ENCODE measurements at places on chromosomes 3 and 15.
A peak's percentile ranks its signal among the peaks of the same experiment; 100 is the strongest.

- H3K27me3 ChIP-seq: no peaks in the 10 kb centered on the region
- no peak overlapping the region for H3K4me3 ChIP-seq
- H3K27ac ChIP-seq: no peak overlapping the region
Observed at GRCh38 chr15:81809543-81809942, 236.3 kb downstream of the MEX3B start.

- no peaks in the 10 kb centered on the region for H3K4me1 ChIP-seq
- H3K27me3 ChIP-seq: peaks cover 13% of the 10 kb centered on the region
- DNase-seq: no peak
- H3K27ac ChIP-seq: no peak overlapping the region
- no peak overlapping the region for H3K4me3 ChIP-seq
- H3K36me3 ChIP-seq: no peaks in the 10 kb centered on the region
Observed at GRCh38 chr15:93312891-93313486, 224.0 kb upstream of the RGMA start.

DNA sequence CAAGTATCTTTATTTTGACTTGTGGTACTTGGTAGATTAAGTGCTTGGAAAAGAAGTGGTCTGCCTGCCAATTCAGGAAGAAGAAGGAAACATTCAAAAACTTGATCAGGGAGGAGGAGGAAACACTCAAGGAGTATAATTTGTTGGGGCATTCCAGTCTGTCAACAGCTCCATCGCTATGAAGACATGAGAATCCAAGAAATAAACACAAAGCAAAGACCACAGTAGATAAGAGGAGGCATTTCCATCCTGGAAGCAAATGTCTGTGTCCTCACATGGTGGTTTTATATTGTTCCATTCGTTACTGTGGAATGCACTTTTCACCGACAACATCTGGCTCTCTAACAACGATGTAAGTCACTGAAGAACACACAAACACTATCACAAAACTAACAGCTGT is 176.1 kb upstream of the FRMD4B start:
- H3K27ac ChIP-seq: no peak overlapping the region
- no peak for DNase-seq
- H3K4me3 ChIP-seq: no peak overlapping the region
- peaks cover 9% of the 10 kb centered on the region for H3K4me1 ChIP-seq
- peaks cover 2% of the 10 kb centered on the region for H3K27me3 ChIP-seq

GRCh38 chr3:36591959-36592358 is 172.4 kb downstream of the DCLK3 start:
- H3K27me3 ChIP-seq: peaks cover 15% of the 10 kb centered on the region
- peaks cover 2% of the 10 kb centered on the region for H3K36me3 ChIP-seq
- H3K4me1 ChIP-seq: no peaks in the 10 kb centered on the region
- no peak overlapping the region for H3K27ac ChIP-seq

DNA sequence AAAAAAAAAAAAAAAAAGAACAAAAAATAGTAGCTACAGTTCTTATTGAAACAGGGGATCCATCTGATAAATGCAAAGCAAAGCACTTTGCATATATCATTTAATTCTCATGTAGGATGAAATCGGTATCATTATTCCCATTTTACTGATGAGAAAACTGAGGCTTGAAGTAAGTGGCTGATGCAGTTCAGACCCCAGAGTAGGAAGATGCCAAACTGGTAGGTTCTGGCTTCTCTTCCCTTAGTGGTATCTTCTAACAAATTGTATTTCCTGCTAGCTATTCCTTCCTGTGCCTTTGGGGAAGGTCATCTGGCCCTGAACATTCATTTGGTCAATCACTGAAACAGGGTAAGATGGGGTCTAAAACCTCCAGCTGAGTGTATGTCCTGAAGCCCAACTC is 21.9 kb downstream of the PIF1 start:
- peaks cover 2% of the 10 kb centered on the region for H3K36me3 ChIP-seq
- DNase-seq: no peak
- no peak overlapping the region for H3K27ac ChIP-seq
- peaks cover 2% of the 10 kb centered on the region for H3K27me3 ChIP-seq
- H3K4me1 ChIP-seq: no peaks in the 10 kb centered on the region

DNA sequence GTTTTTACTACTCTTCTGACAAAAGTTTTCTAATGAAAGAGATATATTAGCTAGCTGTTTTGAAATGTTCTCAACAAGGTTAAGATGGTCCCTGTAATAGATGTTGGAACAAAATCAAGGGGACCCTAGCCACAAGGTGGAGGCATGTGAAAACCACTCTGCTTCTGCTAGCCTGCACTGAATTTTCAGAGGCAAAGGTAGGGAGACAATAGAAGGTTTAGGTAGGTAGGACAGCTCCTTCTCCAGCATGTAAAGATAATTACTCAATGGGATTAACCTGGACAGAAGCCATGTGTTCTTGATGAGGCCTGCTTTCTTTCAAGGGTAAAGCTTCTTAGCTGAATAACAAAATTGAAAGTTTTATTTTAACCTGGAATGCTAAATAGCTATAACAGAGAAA is 333.5 kb downstream of the LSAMP start:
- no peak for DNase-seq
- no peaks in the 10 kb centered on the region for H3K36me3 ChIP-seq
- H3K4me1 ChIP-seq: peaks cover 13% of the 10 kb centered on the region
- H3K27ac ChIP-seq: no peak overlapping the region

GRCh38 chr3:184337399-184337714 is at the start of gene FAM131A:
FAM131A (plus strand) TSS chr3:184337600; CDS start chr3:184337631, 31 bp downstream.
- peaks cover 50% of the 10 kb centered on the region for H3K4me1 ChIP-seq
- peak within 1 kb of the TSS; percentile 91 for H3K27ac ChIP-seq
- H3K36me3 ChIP-seq: peaks cover 24% of the 10 kb centered on the region
- peak within 1 kb of the TSS; percentile 80 for H3K4me3 ChIP-seq
- no peak for DNase-seq
- no peaks in the 10 kb centered on the region for H3K27me3 ChIP-seq

GRCh38 chr3:29370476-29371420 is 89.9 kb downstream of the RBMS3 start:
- no peak for DNase-seq
- peaks cover 2% of the 10 kb centered on the region for H3K36me3 ChIP-seq
- H3K27ac ChIP-seq: peak overlapping the region; percentile 43
- no peak overlapping the region for H3K4me3 ChIP-seq
- H3K4me1 ChIP-seq: peaks cover 64% of the 10 kb centered on the region

DNA sequence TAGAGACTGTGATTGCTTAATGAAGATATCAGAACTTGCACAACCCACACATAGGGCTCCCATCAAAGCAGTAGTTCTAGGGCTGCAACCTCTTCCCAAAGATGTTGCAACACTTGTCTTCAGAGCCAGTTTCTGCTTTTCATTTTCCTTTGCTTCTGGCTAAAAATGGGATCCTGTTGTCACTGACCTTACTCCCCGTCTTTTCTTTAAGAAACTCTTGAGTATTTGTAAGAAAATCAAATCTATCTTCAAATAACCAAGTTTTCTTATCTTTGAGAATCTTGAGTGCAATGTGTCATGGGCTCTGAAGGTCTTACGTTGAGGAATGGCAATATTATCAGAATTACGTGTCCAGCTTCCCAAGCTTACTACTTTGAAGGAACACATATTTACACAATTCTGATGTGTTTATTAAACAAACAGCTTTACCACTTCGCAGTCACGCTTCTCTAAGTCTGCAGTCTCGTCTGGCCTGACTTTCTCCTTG is 24.1 kb downstream of the CACNA1D start:
- no peak overlapping the region for H3K27ac ChIP-seq
- H3K4me3 ChIP-seq: no peak overlapping the region
- no peaks in the 10 kb centered on the region for H3K36me3 ChIP-seq
- peaks cover 9% of the 10 kb centered on the region for H3K27me3 ChIP-seq
- no peak for DNase-seq

GRCh38 chr15:76935620-76936019 is 4.1 kb downstream of the RCN2 start:
- no peak overlapping the region for H3K27ac ChIP-seq
- no peak for DNase-seq
- H3K27me3 ChIP-seq: no peaks in the 10 kb centered on the region
- peaks cover 9% of the 10 kb centered on the region for H3K36me3 ChIP-seq

GRCh38 chr15:89776274-89777072 is at the start of gene MESP2:
MESP2 (plus strand) TSS chr15:89776332; CDS start chr15:89776358, 26 bp downstream.
- H3K27me3 ChIP-seq: no peaks in the 10 kb centered on the region
- peak within 1 kb of the TSS; percentile 22 for H3K27ac ChIP-seq
- no peaks in the 10 kb centered on the region for H3K36me3 ChIP-seq
- H3K4me3 ChIP-seq: peak within 1 kb of the TSS; percentile 56
- DNase-seq: peak; percentile 83
- peaks cover 10% of the 10 kb centered on the region for H3K4me1 ChIP-seq

- no peak overlapping the region for H3K4me3 ChIP-seq
- H3K4me1 ChIP-seq: peaks cover 10% of the 10 kb centered on the region
- no peaks in the 10 kb centered on the region for H3K27me3 ChIP-seq
- peaks cover 4% of the 10 kb centered on the region for H3K36me3 ChIP-seq
- no peak overlapping the region for H3K27ac ChIP-seq
Observed at GRCh38 chr3:30201715-30202114, 404.7 kb upstream of the TGFBR2 start.

DNA sequence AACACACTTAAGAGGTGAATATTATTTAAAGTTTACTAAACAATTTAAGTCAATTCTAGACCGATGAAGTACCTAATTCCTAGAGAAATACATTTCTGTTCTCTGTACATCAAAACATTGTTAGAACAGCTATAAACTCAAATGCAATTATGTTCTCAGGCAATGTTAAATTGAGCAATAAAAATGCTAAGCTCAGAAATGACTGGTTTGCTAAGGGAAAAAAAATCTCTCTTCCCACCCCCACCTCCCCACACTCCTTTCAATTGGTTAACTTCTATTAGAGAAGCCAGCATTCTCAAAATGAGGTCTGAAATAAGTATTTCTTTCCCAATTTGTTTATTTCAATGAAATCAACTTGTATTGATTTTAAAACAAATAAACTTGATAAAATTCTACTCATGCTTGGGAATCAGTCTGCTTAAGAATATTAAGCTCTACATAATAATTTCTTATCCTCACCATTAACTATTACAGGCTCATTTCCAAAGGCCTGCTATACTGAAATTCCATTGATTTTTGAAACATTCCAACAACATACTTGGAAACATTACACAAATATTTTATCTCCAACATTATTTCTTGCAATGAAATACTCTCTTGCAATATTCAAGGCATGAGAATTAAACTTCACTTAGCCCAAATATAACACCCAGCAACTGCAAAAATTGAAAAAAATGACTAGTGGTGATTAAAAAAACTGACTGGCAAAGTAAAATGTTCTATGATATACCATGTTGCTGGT is 22.6 kb downstream of the TSPAN3 start:
- no peak for DNase-seq
- H3K27me3 ChIP-seq: no peaks in the 10 kb centered on the region
- peaks cover 30% of the 10 kb centered on the region for H3K36me3 ChIP-seq
- no peak overlapping the region for H3K4me3 ChIP-seq
- peaks cover 65% of the 10 kb centered on the region for H3K4me1 ChIP-seq

GRCh38 chr3:49132437-49133225 is at the start of gene LAMB2:
LAMB2 (minus strand) TSS chr3:49133050; CDS start chr3:49132867, 183 bp downstream.
- peaks cover 32% of the 10 kb centered on the region for H3K4me1 ChIP-seq
- peaks cover 2% of the 10 kb centered on the region for H3K27me3 ChIP-seq
- H3K36me3 ChIP-seq: peaks cover 16% of the 10 kb centered on the region
- H3K4me3 ChIP-seq: peak within 1 kb of the TSS; percentile 92

- H3K4me3 ChIP-seq: no peak overlapping the region
- peaks cover 28% of the 10 kb centered on the region for H3K4me1 ChIP-seq
- peaks cover 3% of the 10 kb centered on the region for H3K27me3 ChIP-seq
- peak overlapping the region; percentile 90 for H3K27ac ChIP-seq
- no peaks in the 10 kb centered on the region for H3K36me3 ChIP-seq
Observed at GRCh38 chr3:42489937-42490227, 12.6 kb upstream of the VIPR1 start.

DNA sequence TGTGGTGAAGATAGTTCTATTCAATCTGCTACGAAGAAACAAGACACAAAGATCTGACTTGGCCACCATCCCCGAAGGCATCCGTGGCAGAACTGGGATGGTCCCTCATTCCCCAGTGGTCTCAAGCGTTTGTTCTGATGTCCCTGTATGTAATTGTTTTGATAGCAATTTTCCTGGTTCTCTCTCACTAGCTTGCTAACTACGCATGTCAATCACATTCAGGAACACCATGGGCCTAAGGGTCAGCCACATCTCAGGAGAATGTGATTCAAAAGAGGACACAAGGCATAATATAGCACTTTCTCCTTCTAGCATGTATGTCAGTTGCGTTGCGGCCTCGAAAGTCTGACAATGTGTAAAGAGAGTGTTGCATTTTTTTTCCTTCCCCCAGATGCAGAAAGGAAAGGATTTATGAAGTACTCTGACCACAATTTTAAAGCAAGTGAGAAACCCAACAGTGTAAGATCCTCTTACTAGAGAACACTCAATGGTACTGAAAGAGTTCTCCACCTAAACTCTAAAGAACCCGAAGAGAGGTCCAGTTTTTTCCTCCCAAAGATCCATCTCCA is 32.0 kb upstream of the TCF12 start:
- H3K4me1 ChIP-seq: peaks cover 17% of the 10 kb centered on the region
- H3K27me3 ChIP-seq: no peaks in the 10 kb centered on the region
- peak overlapping the region; percentile 87 for H3K4me3 ChIP-seq
- DNase-seq: no peak

GRCh38 chr15:58329781-58330671 is 101.8 kb upstream of the LIPC start:
- no peak overlapping the region for H3K4me3 ChIP-seq
- H3K4me1 ChIP-seq: peaks cover 41% of the 10 kb centered on the region
- peaks cover 2% of the 10 kb centered on the region for H3K36me3 ChIP-seq
- DNase-seq: no peak
- H3K27ac ChIP-seq: peak overlapping the region; percentile 62

DNA sequence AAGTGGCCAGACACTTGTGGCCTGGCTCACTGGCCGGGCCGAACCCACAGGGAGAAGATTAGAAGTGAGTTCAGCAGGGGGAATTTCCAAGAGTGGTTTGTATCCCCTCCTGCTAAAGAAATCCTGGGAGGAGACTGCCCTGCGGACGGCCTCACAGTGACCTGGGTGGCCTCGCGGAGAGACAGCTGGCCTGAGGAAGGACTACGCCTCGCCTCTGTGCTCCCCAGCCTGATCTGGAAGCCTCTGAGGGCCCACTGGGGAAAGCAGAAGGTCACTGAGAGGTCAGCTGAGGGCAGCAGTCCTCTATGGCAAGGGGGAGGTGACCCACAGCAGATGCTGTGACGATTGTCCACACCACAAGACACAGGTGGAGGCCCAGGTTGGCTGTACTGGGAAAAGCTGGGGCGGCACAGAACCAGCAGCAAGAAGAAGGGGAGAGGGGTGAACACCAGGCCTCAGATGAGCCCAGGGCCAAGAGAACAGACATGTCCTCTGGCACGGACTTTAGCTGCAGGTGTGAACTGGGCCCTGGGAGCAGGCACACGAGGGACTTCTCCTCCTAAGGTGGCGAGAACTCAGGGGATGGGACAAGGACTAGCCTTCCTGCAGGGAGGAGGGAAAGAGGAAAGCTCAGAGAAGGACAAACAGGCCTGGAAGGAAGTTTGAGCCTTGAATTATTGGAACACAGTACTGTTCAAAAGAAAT is 37.2 kb upstream of the DLG1 start:
- no peaks in the 10 kb centered on the region for H3K27me3 ChIP-seq
- H3K27ac ChIP-seq: no peak overlapping the region
- DNase-seq: no peak

GRCh38 chr3:44969828-44970179 is 6.2 kb downstream of the ZDHHC3 start:
- no peak overlapping the region for H3K27ac ChIP-seq
- no peaks in the 10 kb centered on the region for H3K27me3 ChIP-seq
- no peak for DNase-seq
